ENCODE measurements at places on chromosomes 16 and 17. TPM values are rescaled to one million over a fixed set of nuclear protein-coding genes. Genes with fewer than 3 reads are reported as not detected.

FOXC2 gene
- total RNA-seq = 0.22 TPM

GRCh38 chr17:56213031-56213430 is 59.8 kb downstream of the ANKFN1 start:
- no peaks in the 10 kb centered on the region for H3K27me3 ChIP-seq
- no peaks in the 10 kb centered on the region for H3K36me3 ChIP-seq
- no peak overlapping the region for H3K27ac ChIP-seq
- DNase-seq = no peak

TP53TG3 gene
- not detected for total RNA-seq

HCRT gene
- not detected for total RNA-seq

PPP1R27 gene
- not detected for total RNA-seq

- no peak for DNase-seq
- no peaks in the 10 kb centered on the region for H3K4me1 ChIP-seq
- H3K36me3 ChIP-seq = no peaks in the 10 kb centered on the region
- H3K27ac ChIP-seq = no peak overlapping the region
- no peaks in the 10 kb centered on the region for H3K27me3 ChIP-seq
These were observed 46.0 kb upstream of the ADAMTS18 start for GRCh38 chr16:77480681-77481315.

Data from colonic mucosa (tissue), 4 donors.